Hindlimb muscle (tissue), 1 donor: ENCODE measurements at places on chromosomes 2 and 18.

GRCh38 chr2:226943862-226944620 lies 108.2 kb downstream of the RHBDD1 start:
- no peak for DNase-seq

- DNase-seq = no peak
These were observed 783.2 kb upstream of the CDH2 start for GRCh38 chr18:28960146-28960545.

DNA sequence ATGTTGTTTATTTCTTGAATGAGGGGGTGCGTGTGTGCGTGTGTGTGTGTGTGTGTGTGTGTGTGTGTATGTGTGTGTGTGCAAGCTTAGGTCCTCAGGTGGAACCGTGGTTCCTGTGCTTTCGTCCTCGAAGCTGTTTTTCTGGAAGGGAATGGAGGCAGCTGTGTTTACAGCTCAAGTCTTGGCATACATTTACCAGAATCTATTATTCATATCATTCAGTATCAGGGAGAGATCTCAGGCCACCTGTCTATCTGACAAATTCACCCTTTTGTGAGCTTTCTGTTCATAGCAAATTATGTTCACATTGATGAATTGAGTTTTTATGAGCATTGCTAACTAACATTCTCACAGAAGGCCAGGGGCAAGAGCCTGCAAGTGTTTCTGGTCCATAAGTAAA lies 550.4 kb downstream of the ARHGAP15 start:
- no peak for DNase-seq

GRCh38 chr2:20217041-20217970 lies 7.6 kb downstream of the SDC1 start:
- DNase-seq = no peak

DNA sequence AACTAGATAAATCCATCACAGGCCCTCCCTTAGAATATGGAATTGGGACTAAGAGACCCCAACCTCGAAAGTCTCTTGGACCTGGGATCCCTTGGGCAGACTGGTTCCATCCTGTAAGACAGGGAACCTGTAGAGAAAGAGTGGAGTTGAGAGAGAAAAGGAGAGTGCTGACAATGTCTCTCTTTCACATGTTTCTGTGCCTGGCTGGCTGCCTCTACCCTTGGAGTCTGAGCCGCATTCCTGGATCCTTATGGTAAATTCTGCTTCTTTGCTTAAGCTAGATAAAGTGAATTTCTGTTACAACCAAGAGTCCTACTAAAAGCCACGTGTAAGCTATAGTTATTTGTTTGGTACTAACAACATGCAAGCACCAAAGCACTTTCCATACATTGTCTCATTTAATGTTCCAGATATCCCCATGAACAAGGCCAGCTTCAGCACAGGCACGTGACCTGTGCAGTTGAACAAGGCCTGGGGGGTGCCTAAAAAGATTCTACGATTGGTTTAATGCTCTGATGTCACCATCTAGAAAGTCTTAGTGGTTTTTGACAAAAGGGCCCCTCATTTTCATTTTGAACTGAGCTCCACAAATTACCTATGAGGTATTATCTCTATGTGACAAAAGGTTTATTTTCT lies 2.1 kb upstream of the PUM2 start:
- DNase-seq = no peak

- DNase-seq = no peak
These were observed 807 bp upstream of the NEU4 start for GRCh38 chr2:241808051-241808720.

DNA sequence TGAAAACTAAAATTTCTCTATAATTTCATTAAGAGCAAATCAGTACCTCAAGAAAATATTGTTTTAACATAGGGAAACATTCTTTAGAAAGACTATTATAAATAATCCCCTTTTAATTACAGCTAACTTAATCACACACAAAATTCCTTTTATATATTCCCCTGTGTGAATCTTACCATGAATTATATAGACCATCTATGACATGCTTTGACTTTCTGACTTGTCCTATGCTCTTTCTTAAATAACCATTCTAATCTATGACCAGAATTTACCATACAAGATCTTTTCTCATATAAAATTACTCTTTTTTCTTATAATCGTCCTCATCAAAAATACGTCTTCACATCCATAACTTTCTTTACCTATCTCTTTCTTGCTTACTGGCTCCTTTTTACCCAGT lies 824.2 kb upstream of the FAM98A start:
- no peak for DNase-seq

GRCh38 chr18:78693429-78693828 lies 286.2 kb upstream of the SALL3 start:
- DNase-seq = no peak

GRCh38 chr2:239316562-239317465 lies 84.0 kb downstream of the HDAC4 start:
- DNase-seq = no peak

DNA sequence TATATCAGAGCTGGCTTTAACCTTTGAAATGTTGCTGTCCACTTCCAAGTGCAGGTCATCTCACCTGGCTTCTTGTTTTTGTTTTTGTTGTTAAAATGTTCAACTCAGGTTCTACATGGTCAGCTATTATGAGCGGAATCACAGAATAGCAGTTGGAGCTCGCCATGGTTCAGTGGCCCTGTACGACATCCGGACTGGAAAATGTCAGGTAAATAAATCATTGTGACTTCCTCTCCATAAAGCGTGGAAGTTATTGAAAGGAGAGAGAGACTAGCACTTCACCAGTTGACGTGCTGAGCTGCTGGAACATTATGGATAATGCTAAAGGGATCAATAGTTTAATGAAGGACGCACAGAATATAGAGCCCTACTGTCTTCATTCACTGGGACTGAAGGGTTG lies 184.6 kb upstream of the BOD1L2 start:
- no peak for DNase-seq

DNA sequence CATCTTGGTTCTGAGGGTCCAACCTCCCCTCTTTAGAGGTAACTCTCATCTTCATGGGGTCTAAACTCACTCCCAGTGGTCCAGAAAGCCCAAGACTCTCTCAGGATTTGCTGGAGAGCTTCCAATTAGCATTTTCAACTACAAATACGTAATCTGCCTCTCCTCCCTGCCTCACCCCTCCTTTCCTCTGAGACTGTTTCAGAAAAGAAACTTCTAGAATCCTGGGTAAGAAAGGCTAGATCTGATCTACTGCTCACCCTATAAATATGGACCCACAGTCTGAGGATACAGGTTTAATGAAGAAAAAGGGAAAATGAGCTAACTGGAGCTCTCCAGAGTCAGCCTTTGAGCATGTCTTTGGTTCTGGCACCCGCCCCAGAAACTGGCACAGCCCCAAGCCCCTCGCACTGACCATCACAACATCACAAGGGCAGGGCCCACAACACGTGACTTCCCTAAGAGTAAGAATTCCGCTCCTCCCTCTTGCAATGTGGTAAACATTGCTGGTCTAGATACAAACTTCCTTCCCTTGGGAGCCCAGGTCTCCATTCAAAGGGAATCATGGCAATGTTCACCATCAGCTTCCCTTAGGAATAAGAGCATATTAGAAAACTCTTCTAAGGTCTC lies 21.7 kb upstream of the IHH start:
- DNase-seq = no peak

DNA sequence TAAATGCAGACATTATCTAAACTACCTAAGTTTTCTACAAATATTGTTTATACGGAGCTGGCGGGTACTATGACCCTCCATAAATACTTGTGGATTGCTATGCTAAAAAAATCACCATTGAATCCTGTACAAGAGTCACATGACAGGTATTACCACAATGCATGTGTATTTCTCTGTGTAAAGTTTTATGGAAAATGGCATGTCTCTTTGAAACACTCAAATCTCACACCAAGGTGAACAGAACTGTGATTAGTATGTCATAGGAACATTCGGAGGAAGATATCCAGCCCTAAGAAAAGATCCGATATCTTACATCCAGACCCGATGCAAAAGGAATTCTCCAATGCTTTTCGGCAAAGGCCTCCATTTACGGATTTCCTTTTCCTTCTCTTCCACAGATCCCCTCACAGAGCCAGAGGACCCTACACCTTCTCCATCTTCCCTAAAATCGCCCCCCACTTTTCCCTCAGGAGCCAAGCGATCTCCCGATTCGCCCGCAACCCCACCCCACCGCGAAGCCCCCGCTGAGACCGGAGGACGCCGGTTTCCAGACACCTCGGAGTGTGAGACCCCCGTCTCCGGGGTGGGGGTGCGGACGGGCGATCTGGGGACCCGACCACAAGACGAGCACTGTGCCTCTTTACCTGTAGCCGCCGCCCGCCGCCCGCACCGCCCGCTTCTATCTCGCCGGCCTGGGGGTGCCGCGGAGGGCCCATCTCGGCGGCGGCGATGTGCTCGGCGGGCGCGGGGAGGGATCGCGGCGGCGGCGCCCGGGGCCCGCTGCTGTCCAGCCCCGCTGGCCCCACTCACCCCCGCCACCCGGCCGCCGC lies 1.2 kb downstream of the SAP130 start:
- peak; percentile 4 for DNase-seq

DNA sequence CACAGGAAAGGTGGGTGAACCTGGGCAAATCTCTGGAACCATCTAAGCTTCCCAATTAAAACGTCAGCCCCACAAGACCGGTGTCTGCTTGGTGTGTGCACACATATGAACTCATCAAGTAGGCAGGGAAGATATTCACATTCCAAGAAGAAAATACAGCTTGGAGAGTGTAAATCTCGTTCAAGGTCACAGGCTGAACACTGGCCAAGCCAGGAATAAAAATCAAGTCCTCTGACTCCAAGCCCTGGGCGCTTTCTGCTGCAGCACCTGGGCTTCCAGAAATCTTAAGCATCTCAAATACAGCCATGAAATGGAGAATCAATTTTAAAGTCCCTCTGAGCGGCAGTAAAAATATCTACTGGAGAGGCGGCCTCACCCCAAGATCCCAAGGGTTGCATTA lies 150.9 kb downstream of the TWIST2 start:
- DNase-seq = no peak

- peak; percentile 79 for DNase-seq
These were observed 67.5 kb downstream of the EMILIN2 start for GRCh38 chr18:2914185-2914880.

DNA sequence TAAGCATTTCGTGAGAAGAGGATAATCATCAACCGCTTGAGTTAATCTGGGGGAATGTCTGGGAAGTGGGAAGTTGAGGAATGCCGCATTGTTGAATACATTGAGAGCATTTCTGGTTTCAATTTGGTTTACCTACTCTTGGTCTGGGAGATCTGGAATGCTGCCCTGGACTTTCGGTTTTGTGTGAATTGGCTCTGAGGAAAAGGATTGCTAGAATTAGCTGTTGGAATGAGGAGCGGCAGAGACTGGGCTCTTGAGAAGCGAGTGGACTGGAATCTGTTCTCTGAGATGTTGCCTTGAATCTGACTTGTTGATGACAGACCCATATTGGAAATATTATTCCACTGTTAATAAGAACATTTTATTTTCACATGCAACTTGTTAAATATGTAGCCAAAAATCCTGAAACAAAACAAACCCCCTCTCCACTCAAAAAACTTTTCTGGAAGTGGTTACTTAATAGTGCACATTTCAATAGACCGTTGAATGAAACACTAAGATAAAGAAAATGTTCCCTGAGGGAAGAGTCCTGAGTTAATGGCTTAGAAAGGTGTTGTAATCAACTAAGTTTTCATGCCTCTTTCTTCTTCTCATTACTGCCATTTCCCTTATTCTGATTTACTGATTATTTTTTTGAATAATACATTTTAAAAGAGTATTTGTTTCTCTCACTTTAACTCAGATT lies 50.8 kb downstream of the PTPRM start:
- peak; percentile 63 for DNase-seq

GRCh38 chr18:35458677-35459441 lies 38.9 kb downstream of the INO80C start:
- DNase-seq = no peak

DNA sequence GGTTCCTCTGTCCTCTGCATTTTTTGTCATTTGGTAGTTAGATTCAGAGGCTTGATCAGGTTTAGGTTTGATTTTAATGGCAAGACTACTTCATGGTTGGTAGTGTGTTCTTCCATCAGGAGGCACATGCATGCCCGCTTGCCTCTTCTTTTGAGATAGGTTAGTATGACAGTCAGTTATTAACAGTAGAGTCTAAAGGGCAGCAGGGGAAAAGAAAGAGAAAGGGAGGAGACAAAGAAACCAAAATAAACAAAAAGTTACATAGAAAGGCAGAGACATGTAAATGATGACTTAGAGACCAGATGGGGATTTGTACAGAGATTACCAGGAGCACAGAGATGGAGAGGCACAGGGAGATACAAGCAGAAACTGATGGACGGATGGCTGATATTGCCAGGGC lies 10.2 kb upstream of the RMP24 start:
- DNase-seq = no peak

DNA sequence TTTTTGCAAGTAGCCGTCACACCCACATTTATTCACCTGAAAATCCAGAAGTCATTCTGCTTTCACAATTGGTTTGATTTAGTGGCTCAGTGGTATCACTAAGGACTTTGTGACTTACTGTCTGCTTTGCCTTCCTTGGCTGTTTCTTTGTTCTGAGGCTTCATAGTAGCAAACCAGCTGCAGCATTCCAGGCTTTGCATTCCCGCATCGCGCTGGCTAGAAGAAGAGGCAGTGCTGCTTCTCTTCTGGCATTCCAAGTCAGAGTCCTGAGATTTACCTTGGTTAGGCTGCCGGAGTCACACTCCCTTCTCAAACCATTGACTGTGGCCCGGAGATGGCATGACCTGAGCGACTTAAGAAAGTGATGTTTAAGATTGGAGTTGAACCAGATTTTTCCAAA lies 35.1 kb downstream of the MYO1B start:
- no peak for DNase-seq

GRCh38 chr2:176133389-176133788 lies 3.9 kb downstream of the HOXD8 start:
- no peak for DNase-seq

- DNase-seq = no peak
These were observed 44.4 kb downstream of the FBLN7 start for GRCh38 chr2:112182581-112183034.

GRCh38 chr2:66509326-66509811 lies 74.4 kb downstream of the MEIS1 start:
- no peak for DNase-seq

GRCh38 chr2:48668992-48669391 lies 51.3 kb downstream of the GTF2A1L start:
- no peak for DNase-seq

- no peak for DNase-seq
These were observed 314.2 kb upstream of the MYT1L start for GRCh38 chr2:2645162-2645855.
